ENCODE measurements at places on chromosomes 7 and 10. TPM values are rescaled to one million over a fixed set of nuclear protein-coding genes. Genes with fewer than 3 reads are reported as not detected.

The SLC26A3 gene
- total RNA-seq, result not detected

The NET1 gene
- 23.6 TPM for total RNA-seq

The OR6V1 gene
- total RNA-seq, result not detected

The AFAP1L2 gene
- total RNA-seq, result 8.1 TPM

The GSTO2 gene
- 0.62 TPM for total RNA-seq

The GARIN1A gene
- total RNA-seq, result 1.7 TPM

The MKX gene
- 0.94 TPM for total RNA-seq

The MINDY4 gene
- 5.3 TPM for total RNA-seq

The FBXL13 gene
- total RNA-seq, result 5.0 TPM

The OR2A5 gene
- not detected for total RNA-seq

The MLXIPL gene
- not detected for total RNA-seq

The FAM131B gene
- 91.1 TPM for total RNA-seq

The AKR1D1 gene
- not detected for total RNA-seq

The NPSR1 gene
- not detected for total RNA-seq

The ITGA8 gene
- 2.8 TPM for total RNA-seq

The RASA4B gene
- total RNA-seq, result 12.8 TPM

The HOXA5 gene
- not detected for total RNA-seq

The KNDC1 gene
- total RNA-seq, result 5.9 TPM

The LAMB1 gene
- total RNA-seq, result 31.4 TPM

The C7orf57 gene
- 0.78 TPM for total RNA-seq

The CHCHD2 gene
- 158 TPM for total RNA-seq

The GNGT1 gene
- not detected for total RNA-seq

The SEMA3D gene
- total RNA-seq, result 4.4 TPM

The LRIT1 gene
- total RNA-seq, result not detected

The STOX1 gene
- total RNA-seq, result 7.0 TPM

The GNAT3 gene
- total RNA-seq, result not detected

The GSDME gene
- 38.2 TPM for total RNA-seq

The SLC16A9 gene
- 11.4 TPM for total RNA-seq

The PIP gene
- not detected for total RNA-seq

The TSPAN15 gene
- total RNA-seq, result 3.1 TPM

The CYP2C19 gene
- total RNA-seq, result 0.16 TPM

The SPACDR gene
- not detected for total RNA-seq

The OR2A42 gene
- not detected for total RNA-seq

The TAS2R41 gene
- not detected for total RNA-seq

The FFAR4 gene
- total RNA-seq, result not detected

The LGI1 gene
- 66.1 TPM for total RNA-seq

The ATXN7L1 gene
- 12.3 TPM for total RNA-seq

The TMEM26 gene
- total RNA-seq, result 0.47 TPM

The TMEM176A gene
- 0.47 TPM for total RNA-seq

The SGCE gene
- total RNA-seq, result 92.8 TPM

The INA gene
- 177 TPM for total RNA-seq

The CNNM1 gene
- 3.1 TPM for total RNA-seq

The FRMD4A gene
- total RNA-seq, result 153 TPM

The LFNG gene
- total RNA-seq, result 8.7 TPM

The C10orf105 gene
- under 0.01 TPM for total RNA-seq

The NEURL1 gene
- total RNA-seq, result 25.1 TPM

The ASB10 gene
- total RNA-seq, result not detected

The GPR37 gene
- total RNA-seq, result 24.3 TPM

The IFIT3 gene
- 8.4 TPM for total RNA-seq
